ENCODE measurements at places on chromosomes 7 and 10.

- DNase-seq, result no peak
Observed at GRCh38 chr7:99380823-99381663, 6.5 kb downstream of the ARPC1B start.

GRCh38 chr10:48568546-48568945, 36.3 kb downstream of the ARHGAP22 start:
- no peak for DNase-seq

GRCh38 chr7:30312178-30312577, 27.8 kb downstream of the ZNRF2 start:
- no peak for DNase-seq

GRCh38 chr10:78742730-78743615, 325.8 kb upstream of the ZMIZ1 start:
- peak; percentile 32 for DNase-seq

- no peak for DNase-seq
Observed at GRCh38 chr10:4943821-4944220, 19.4 kb upstream of the AKR1C1 start.

DNA sequence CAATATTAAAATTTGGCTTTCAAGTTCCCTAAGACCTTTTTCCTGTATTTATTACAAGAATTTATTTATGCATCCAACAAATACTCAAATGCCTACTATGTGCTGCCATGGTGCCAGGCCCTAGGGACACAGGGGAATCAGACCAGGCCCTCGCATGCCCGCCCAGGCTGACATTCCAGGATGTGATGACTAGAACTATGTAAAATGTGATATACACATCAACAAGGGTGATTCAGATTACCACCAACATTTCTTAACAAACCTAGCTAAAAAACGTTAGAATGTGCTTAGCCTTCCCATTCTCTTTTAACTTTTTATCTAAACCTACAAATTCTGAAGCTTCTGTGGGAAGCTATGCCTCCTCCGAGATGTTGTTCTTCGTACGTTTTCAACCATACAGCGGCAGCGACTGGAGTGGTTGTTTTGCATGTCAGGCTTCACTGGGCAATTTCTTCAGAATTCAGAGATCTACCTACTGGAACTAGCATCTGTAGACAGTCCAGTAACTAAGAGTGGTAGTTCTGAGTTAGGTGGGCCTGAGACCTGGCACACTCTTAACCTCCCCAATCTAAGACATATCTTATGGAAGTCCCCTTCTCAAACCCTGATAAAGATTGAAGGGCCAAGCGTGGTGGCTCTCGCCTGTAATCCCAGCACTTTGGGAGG, 22.1 kb downstream of the GNA12 start:
- DNase-seq, result no peak

DNA sequence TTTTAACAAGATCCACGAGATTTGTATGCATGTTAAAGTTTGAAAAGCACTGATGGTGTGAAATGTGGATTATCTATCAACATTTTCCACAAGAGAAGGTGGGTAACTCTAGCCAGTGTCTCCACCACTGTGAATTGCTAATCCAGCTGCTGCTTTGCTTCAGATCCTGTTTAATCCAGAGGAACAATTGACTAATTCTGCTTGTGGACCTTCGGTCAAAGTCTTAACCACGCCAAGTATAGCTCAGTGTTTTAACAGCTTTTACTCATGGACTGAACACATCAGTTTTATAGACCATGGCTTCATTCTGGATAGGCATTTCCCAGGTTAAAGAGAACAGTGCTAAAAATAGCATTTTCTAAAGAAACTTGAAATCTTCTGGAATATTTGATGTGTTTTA, 23.5 kb downstream of the ADK start:
- no peak for DNase-seq

DNA sequence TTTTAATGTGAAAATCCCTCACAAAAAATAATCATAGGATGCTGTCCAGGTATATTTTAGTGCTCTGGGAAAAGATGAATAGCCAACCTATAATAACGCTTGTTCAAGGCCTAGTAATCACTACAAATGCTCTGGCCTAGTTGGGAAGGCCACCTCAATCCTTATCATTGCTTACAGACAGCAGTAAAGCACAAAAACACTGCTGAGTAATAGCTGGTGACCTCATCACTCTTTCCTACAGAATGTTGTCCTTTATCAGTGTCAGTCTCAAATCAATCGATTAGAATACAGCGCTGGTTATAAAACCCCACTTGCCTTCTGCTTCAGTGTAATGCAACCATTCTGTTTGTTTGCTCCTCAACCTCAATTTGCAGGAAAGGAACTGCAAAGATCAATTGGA, 72.6 kb upstream of the STEAP1 start:
- DNase-seq, result no peak

All from NCI-H345 (cell line).